T47D (cell line): ENCODE measurements at places on chromosomes 6 and 20.

DNA sequence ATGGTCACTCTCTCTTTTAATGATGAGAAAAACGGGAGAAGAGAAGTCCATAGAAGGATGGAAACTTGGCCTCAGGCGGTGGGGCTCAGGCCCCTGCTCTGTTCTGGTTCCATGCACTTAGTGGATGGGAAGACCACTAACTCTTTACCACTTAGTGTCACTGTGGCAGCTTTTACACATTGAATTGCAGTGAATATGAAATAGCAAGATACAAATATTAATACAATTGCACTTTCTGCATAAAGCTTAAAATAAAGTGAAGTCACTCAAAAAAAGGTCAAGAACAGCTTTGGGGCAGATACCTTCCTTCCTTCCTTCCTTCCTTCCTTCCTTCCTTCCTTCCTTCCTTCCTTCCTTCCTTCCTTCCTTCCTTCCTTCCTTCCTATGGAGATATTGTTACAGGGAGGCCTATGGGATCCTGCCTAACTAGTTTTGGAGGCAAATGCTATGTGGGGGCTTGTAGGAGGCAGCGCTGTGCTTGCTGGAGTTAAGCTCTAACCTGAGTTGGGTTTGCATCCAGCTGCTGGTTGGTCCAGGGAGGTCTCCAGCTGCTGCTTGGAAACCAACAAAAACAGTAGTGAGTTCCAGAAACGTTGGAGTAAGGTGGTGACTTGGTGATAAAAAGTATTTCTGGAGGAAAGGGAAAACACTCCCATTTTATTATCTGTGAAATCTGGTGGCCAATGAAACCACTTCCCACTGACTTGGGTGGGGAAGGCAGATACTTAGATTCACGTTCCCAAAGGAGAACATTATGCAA lies 62.3 kb upstream of the NKX2-2 start:
- no peak for DNase-seq

DNA sequence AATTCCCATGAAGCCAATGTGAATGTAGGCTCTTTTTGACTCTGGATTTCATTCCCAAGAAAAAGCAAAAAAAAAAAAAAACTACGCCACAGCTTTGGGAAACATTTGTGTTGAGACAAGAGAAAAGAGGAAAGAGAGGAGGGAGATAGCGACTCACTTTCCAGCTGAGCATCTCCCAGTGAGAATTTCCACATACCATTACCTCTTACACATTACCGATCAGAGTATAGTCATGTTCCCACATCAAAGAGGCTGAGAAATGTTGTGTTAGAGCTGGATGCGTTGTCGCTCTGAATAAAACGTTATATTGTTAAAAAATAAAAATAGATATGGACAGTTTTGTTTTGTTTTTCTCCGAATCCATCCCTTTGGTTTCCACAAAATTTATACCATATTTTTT lies 1019.3 kb upstream of the ADGRB3 start:
- DNase-seq = no peak

- no peak for DNase-seq
These were observed 72.5 kb upstream of the PRSS16 start for GRCh38 chr6:27174958-27175357.

GRCh38 chr6:147447835-147448611 lies 60.5 kb upstream of the SAMD5 start:
- DNase-seq = peak; percentile 60
